Thoracic aorta endothelial cell (primary cell): ENCODE measurements at places on chromosomes 4 and X. TPM values are rescaled to one million over a fixed set of nuclear protein-coding genes. Genes with fewer than 3 reads are reported as not detected.

TKTL2 gene
- not detected in 2 replicates for total RNA-seq

LGI2 gene
- under 0.01 and 0.14 TPM in 2 replicates for total RNA-seq

F8 gene
- 1.0 and 2.4 TPM in 2 replicates for total RNA-seq

HELT gene
- not detected in 2 replicates for total RNA-seq

TRAPPC2 gene
- total RNA-seq, result 16.5 and 20.5 TPM in 2 replicates

FHIP1A gene
- total RNA-seq, result 0.80 and 1.1 TPM in 2 replicates

NHS gene
- total RNA-seq, result 0.13 and 0.29 TPM in 2 replicates

PAGE2B gene
- not detected in 2 replicates for total RNA-seq

DGAT2L6 gene
- total RNA-seq, result not detected in 2 replicates

RNF128 gene
- total RNA-seq, result not detected in 2 replicates

NDNF gene
- not detected in 2 replicates for total RNA-seq

PPP2R2C gene
- under 0.01 TPM in 1 of 2 replicates, not detected in the other for total RNA-seq

PRR32 gene
- total RNA-seq, result not detected in 2 replicates

TXLNG gene
- total RNA-seq, result 11.2 and 19.3 TPM in 2 replicates

CXCL6 gene
- 2.9 and 17.3 TPM in 2 replicates for total RNA-seq

GIMD1 gene
- total RNA-seq, result not detected in 2 replicates

SMIM10L2A gene
- total RNA-seq, result 0.29 and 0.53 TPM in 2 replicates
